ENCODE measurements at places on chromosomes 1 and 21. TPM values are rescaled to one million over a fixed set of nuclear protein-coding genes. Genes with fewer than 3 reads are reported as not detected.

Gene HSD17B7
- 39.5 TPM for total RNA-seq

Gene CYP4X1
- not detected for total RNA-seq

DNA sequence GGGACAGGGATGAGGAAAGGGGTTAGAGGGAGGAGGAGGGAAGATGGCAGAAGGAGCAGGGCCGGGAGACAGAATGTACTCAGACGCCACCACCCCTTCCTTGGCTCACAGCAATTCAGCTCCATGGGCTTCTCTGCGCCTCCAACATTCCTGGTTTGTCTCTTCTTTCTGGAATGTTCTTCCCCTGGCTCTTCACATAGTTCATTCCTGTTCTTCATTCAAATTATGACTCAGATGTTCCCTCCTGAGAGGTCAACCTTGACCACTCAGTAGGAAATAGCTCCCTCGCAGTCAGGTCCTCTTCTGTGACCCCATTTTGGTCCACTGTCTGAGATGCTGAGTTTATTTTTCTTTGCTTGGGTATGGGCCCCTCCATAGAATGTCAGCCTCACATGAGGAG, 203.2 kb downstream of the C1orf94 start:
- no peak overlapping the region for H3K4me3 ChIP-seq
- H3K27me3 ChIP-seq: peaks cover 90% of the 10 kb centered on the region
- DNase-seq: no peak
- no peaks in the 10 kb centered on the region for H3K36me3 ChIP-seq
- no peak overlapping the region for H3K27ac ChIP-seq
- H3K4me1 ChIP-seq: no peaks in the 10 kb centered on the region

DNA sequence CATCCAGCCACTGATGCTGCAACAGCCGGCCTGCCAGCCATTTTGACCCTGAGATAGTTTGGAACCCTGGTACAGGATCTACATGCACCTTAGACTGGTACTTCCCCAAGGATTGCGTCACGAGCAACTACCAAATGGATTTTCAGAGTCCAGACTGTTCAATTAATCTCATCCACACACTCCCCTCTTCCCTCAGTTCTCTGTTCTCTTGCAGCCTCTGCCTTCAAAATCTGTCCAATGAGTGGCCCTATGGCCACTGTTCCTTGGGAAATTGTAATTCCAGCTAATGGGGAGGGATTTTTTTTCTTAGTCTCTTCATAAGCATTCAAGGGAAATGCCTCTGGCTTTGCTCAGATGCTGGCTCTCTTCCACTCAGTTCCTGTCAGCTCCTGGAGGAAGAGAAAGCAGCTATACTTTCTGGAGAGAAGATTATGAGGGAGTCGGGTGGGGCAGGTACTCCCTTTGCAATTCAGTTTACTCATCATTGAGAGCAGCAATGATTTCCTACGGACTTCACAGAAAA, 19.8 kb upstream of the UAP1 start:
- H3K27ac ChIP-seq: no peak overlapping the region
- no peaks in the 10 kb centered on the region for H3K27me3 ChIP-seq
- no peak for DNase-seq
- no peak overlapping the region for H3K4me3 ChIP-seq
- peaks cover 17% of the 10 kb centered on the region for H3K36me3 ChIP-seq

DNA sequence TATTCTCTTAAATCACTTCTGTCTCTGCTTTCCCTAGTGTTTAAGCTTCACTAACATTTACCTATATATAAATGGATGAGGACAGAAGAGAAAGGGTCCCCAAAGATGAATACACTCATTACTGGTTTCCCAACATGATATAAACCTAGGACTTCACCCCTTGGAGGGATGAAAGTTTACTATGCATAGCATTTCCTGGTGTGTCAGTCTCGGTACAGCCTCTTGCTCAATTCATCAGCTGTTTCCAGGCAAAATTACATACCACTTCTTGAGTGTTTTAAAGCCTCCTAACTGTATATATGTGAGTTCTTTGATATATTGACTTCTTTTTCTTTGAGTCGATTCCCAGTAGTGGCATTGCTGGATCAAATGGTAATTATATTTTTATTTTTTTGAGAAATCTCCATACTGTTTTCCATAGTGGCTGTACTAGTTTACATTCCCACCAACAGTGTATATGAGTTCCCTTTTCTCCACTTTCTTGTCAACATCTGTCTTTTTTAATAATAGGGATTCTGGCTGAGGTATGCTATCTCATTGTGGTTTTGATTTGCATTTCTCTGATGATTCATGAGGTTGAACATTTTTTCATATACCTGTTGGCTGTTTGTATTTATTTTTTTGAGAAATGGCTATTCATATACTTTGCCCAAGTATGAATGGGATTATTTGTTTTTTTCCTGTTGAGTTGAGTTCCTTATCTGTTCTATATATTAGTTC, 259.3 kb upstream of the CACYBP start:
- H3K27ac ChIP-seq: no peak overlapping the region
- H3K4me3 ChIP-seq: no peak overlapping the region
- H3K36me3 ChIP-seq: peaks cover 16% of the 10 kb centered on the region
- H3K4me1 ChIP-seq: peaks cover 12% of the 10 kb centered on the region
- no peaks in the 10 kb centered on the region for H3K27me3 ChIP-seq

GRCh38 chr1:37519613-37520012, 5.0 kb upstream of the MEAF6 start:
- H3K27ac ChIP-seq: peak overlapping the region; percentile 85
- peaks cover 27% of the 10 kb centered on the region for H3K4me1 ChIP-seq
- peak; percentile 9 for DNase-seq
- peak overlapping the region; percentile 92 for H3K4me3 ChIP-seq
- no peaks in the 10 kb centered on the region for H3K27me3 ChIP-seq

GRCh38 chr1:230464671-230465070, 38.5 kb upstream of the PGBD5 start:
- DNase-seq: no peak
- no peaks in the 10 kb centered on the region for H3K36me3 ChIP-seq
- H3K27me3 ChIP-seq: peaks cover 17% of the 10 kb centered on the region

DNA sequence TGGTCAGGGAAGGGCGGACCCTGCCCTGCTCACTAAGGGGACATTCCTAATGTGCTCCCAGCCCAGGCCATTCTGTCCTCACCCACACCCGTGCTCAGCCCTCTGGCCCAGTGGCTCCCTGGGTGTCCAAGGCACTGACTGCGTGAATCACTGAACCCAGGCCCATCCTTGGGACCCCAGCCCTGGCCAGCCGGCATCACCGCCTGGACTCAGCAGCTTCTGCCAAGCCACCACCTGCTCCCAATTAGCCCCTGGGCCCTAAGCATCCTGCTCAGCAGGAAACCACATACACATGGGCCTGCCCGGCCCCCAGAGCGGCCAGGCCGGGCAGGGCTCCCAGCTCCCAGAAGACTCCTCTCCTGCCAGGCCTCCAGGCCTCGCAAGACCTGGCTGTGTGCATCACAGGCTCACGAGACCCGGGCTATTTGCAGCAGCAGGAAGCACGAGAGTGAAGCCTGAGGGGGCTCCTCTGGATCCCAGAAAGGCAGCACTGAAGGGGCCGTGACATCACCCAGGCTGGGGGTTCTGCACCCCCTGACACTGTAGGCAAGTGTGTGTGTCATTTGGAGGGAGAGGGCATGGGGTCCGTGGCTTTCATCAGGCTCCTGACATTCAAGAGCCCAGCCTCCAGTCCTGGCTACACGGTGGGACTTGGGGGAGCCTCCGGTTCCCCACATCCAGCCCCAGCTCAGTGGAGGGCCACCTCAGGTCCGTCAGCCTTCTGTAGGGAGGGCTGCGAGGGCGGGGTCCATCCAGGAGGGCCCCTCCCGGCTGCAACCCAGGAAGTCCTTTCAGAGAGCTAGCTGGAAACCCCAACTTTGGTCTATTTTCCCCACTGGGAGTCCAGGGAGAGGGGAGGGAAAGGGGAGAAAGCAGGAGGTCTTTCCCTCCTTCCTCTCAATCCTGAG, 1.6 kb downstream of the MFAP2 start:
- no peak overlapping the region for H3K27ac ChIP-seq
- H3K36me3 ChIP-seq: no peaks in the 10 kb centered on the region
- no peak overlapping the region for H3K4me3 ChIP-seq
- H3K27me3 ChIP-seq: peaks cover 15% of the 10 kb centered on the region
- no peak for DNase-seq

DNA sequence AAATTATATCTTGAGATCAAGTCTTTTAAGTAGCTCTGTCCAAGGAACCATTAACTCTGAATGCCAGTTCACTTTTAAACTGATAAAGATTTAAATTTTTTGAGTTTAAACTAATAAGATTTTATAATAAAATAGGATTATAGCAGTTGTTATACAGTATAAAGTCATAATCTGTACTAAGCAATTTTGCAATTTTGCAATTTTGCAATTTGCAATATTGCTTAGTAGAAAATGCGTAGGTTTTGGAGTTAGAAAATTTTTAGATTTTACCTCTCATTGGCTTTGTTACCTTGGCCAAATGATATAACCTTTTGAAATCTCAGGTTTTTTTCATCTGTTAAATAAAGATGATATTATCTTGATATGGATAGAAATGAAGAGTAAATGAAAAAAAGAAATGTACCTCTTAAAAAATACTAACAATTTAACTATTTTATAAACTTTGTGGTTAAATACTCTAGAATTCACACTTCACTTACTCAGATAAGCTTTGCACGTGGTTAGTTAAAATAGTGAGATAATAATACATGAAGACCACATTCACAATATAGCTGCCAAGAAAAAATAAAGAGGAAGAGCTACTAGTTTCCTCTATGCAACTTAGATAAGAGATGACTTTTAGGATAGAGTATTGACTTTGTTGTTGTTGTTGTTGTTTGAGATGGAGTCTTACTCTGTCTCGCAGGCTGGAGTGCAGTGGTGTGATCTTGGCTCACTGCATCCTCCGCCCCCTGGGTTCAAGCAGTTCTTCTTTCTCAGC, 13.9 kb downstream of the CCDC18 start:
- no peaks in the 10 kb centered on the region for H3K27me3 ChIP-seq
- peaks cover 5% of the 10 kb centered on the region for H3K4me1 ChIP-seq
- H3K27ac ChIP-seq: no peak overlapping the region
- DNase-seq: no peak

- H3K36me3 ChIP-seq: no peaks in the 10 kb centered on the region
- H3K4me1 ChIP-seq: no peaks in the 10 kb centered on the region
- DNase-seq: no peak
- H3K4me3 ChIP-seq: no peak overlapping the region
Measured at GRCh38 chr1:56063461-56063860, 515.9 kb downstream of the PLPP3 start.

DNA sequence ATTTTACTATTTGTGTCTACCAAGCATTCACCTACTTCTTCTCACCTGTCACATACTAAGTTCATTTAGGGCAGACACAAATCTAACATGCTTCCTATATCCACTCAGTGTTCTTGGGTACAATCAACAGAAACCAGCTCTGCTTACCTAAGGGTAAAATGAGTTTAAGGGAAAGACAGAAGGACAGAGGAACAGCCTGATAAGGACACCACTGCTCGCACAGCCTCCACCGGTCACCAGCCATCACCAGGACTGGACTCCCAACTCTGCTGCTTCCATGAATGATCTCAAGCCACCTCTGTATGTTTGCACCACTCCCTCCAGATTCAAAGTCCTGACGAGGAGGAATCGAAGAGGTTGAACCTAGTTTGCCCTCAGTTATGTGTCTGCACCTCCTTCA, 72.4 kb downstream of the JAK1 start:
- H3K27me3 ChIP-seq: no peaks in the 10 kb centered on the region
- no peak overlapping the region for H3K4me3 ChIP-seq
- peak overlapping the region; percentile 70 for H3K27ac ChIP-seq
